ENCODE measurements at places on chromosomes 2 and 18.
A peak's percentile ranks its signal among the peaks of the same experiment; 100 is the strongest.

DNA sequence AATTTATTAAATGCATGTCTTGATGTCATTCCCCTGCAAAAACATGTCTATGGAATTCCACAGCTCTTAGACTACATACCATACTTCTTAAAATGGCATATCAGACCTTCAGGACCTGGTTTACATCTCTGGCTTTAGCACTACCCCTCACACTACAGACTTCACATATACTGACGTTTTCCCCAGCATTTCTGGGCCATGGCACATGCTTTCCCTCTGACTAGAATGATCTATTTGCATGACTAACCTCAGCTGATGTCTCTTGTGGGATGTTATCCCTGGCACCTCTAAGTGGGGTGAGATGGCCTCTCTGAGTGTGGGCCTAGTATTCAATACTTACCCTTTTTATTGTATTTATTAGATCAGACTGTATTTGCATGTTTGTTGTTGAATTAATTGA lies 381.6 kb downstream of the ERBB4 start:
- DNase-seq, result no peak

- DNase-seq, result no peak
Observed at GRCh38 chr2:18096836-18097405, 218.5 kb downstream of the KCNS3 start.

DNA sequence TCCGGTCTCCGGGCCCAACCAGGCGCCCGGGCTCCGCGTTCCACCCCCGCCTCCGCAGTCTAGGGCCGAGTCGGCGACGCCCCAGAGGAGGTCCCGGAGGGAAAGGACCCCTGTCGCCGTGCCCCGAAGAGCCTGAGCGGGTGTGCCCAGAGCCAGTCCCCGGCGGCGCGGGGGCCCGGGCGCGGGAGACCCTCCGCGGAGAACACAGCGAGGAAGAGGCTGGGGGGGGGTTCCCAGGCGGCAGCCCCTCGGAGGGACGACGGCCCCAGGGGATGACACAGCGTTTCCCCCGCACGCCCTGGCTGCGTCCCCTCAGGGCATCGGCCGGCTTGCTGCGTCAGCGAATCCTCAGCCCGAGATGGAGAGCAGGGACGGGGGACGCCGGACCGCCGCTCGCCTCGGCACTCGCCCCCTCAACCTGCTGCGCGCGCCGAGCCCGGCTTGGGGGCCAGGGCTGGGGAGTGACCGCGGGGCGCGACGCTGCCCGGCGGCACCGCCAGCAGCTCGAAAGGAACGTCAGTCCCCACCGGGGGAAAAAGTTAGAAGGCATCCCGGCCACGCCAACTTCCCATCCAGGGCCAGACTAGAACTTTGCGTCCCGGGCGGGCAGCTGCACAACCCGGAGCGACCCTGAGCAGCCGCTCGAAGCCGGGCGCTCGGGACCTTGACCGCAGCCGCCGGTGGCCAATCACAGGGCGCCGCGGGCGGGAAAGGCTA lies 711 bp downstream of the SFXN5 start:
- DNase-seq, result peak; percentile 79

GRCh38 chr2:122194546-122194945 lies 439.1 kb downstream of the TSN start:
- DNase-seq, result no peak

DNA sequence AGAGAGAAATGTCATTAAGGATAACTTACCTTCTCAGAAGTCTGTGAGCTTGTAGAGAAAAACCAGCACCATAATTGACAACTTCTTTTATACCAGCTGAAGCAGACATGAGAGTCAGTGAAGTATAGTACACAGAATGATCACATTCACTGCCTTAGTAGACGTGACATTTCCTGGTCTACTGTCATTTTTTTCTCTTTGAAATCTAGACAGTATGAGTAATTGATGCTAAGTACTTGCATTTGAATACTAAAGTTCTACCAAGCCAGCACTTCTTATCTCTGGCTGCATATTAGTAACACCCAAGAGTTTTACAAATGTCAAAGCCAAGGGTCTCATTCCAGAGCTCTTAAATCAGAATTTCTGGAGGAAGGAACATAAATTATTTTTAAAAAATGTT lies 25.4 kb upstream of the ACADL start:
- DNase-seq, result no peak

DNA sequence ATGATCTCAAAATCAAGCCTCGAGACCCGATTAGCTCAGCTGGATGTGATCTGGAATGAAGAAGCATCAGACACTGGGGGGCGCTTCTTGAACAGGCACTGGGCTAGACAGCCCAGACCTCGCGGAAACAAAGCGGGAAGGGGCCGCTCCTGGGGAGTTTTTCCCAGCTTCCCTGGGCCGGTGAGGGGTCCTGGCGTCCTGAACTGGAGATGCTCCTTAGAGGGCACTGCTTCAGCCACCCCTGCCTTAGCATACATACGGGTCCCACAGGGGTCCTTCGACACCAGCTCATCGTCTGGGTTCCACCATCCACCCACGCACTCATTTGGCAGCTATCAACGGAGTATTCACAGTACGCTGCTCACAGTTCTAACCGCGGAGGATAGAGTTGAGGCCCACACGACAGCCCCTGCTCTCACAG lies 146.7 kb downstream of the TSN start:
- DNase-seq, result peak; percentile 76

- DNase-seq, result no peak
Observed at GRCh38 chr2:118846442-118846952, 951 bp downstream of the EN1 start.

DNA sequence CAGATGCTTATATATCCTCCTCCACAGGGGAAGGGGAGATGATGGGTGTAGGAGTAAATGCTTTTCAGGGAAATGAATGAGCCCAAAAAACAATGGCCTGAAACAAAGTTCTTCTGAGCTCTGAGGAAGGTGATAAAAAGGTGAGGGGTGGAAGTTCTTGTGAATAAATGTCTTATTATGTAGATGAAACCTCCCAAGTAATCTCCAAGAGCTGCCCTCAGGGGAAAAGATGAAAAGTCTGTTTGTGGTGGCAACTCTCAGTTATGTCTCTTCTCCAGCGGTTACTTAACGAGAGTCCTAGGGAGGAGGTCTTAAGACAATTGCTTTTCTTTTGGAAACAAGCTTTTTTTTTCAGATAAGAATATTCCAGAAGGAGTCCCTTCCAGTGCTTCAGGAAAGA lies 115.5 kb upstream of the CHAC2 start:
- DNase-seq, result no peak

DNA sequence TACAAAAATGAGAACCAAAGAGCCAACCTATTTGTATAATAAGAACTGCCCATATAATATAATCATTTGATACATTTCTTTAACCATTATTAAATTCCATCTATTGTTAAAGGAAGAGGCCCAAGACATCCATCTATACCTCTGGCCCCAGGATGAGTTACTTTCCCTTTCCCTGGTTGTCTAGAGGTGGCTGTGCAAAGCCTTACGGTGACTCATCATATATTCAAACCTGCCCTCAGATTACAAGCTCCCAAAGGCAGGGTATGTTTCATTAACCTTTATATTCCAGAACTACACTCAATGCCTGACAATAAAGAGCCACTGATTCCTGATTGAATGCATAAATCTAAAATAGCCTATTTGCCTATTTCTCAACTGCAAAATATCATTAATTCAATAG lies 105.8 kb upstream of the PID1 start:
- no peak for DNase-seq

DNA sequence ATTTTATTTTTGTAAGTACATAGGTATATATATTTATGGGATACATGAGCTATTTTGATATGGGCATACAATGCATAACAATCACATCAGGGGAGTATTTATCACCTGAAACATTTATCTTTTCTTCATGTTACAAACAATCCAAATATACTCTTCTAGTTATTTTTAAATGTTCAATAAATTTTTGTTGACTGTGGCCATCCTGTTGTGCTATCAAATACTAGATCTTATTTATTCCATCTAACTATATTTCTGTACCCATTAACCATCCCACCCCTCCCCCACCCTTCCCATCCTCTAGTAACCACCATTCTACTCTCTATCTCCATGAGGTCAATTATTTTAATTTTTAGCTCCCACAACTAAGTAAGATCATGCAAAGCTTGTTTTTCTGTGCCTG lies 157.0 kb downstream of the CD226 start:
- DNase-seq, result no peak

DNA sequence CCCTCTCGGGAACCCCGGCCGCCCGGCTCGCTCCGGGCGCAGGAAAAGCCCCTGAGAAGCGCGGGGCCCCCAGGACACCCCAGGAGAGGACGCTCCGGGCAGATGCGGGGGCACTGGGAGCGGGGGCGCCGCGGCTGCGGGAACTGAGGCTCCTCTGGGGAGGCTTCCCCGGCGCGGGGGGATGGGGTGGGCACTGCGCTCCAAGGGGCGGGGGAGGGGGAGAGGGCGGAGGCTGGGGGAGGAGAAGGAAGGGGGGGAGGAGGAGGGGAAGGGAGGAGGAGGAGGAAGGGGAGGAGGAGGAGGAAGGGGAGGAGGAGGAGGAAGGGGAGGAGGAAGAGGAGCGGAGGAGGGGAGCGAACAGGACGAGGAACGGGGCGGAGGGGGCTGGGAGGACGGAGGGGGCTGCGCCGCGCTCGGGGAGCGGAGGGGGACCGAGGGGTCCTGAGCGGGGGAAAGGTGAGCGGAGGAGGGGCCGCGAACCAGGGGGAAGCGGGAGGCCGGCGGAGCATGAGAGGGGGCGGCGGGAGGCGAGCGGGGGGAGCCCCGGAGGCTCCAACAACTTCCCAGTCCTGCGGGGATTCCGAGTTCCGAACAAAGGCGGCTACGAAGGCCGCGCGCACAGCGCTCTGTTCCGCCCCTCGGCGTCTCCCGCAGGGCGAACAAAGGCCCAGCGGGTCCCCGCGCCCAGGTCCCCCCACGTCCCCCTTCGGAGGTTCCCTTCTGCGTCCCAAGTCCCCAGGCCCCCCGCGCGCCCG lies 742 bp downstream of the PXDN start:
- DNase-seq, result peak; percentile 76

DNA sequence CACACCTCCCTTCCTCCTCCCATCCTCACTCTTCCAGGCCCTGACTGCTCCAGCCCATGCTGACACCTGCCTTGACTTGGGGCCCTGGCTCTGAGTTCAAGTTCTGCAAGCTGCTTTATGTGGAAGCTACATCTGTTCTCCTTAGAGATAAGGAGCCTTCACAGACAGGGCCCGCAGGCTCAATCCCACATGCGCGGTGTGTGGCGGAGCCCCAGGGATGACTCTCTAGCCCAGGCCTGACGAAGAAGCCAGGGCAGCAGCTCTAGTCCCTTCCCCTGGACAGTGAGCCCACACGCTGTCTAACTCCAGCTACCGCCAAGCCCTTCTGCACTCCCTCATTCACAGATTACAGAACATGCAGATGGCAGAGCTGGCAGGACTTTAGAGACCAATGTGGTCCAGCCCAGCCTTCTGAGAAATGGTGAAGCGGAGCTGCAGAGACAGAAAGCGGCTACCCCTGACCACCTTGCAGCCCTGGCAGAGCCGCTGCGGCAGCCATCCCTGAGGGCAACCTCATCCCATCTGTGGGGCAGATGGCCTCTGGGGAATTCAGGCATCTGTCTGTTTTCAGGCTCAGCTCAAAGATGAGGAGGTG lies 304.3 kb downstream of the CELF4 start:
- DNase-seq, result no peak

DNA sequence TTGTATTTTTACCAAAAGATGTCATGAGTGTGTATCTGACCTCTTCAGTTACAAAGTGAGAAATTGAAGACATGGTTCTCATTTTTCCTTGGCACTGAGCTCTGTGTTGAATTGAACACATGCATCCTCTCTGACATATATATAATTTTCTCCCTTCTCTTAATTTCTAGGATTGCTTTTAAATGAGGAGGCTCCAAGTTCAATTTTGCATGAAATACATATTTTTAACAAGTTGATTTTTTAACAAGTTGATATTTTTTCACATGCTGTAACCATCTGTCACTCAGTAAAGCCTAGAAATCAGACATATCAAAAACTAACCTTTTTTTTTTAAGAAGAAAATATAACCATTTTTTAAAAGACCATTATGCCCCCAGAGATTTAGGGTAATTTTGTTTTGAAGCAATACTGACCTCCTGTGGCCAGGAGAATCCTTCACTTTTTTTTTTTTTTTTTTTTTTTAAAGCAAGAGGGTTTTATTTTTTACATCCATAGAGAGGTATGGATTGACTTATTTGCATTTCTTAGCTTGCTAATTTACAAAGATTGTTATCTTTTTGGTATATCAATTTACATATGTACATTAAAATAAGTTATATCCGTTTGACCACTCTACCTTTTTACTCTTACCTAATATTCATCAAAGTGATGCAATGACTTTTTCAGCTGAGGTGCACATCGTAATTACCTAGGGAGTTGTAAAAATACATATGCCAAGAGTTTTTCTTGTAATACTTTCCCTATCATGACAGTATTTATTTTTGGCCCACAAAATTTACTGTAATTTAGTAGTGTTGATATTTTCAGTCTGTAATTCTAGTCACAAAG lies 161.8 kb downstream of the SOCS6 start:
- DNase-seq, result no peak

DNA sequence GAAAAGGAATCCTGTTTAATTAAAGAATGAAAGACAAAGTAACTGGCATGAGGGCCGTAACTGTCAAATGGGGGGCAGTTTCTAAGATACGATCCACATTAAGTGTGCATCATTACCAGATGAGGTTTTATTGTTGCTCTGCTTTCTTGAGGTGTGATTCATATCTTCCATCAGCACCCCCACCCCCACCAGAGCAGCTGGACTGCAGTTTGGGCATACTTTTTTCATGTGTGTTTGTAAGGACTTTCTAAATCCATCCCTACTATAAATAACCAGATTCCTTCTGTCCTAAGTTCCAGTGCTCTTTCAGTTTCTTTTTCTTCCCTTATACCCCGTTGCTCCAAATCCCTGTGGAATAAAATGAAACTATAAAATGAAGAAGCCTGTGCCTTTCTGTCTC lies 142.1 kb downstream of the CDCA7 start:
- DNase-seq, result no peak

GRCh38 chr18:3129053-3129864 lies 90.5 kb downstream of the MYOM1 start:
- DNase-seq, result peak; percentile 90

DNA sequence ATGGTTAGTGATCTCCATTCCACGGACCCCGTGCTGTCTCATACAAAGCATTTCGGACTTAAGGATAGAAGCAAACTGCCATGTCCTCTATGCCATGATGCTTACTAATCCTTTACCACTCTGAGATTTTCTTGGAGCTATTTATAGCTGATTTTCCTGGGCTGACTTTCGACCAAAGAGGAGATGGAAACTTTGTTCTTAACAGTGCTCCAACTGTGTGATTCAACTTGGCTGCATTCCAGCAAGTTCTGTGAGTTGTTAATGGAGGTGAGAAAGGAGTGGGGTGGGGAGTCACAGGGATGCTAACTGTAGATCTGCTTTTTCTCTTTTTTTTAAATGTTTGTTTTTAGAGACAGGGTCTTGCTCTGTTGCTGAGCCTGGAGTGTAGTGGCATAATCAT lies 45.5 kb upstream of the MSH2 start:
- no peak for DNase-seq

Data from right cardiac atrium (tissue), 5 donors.